ENCODE measurements at places on chromosomes 13 and 19.

- DNase-seq = no peak
Observed at GRCh38 chr13:33636243-33636642, 181.7 kb upstream of the RFC3 start.

DNA sequence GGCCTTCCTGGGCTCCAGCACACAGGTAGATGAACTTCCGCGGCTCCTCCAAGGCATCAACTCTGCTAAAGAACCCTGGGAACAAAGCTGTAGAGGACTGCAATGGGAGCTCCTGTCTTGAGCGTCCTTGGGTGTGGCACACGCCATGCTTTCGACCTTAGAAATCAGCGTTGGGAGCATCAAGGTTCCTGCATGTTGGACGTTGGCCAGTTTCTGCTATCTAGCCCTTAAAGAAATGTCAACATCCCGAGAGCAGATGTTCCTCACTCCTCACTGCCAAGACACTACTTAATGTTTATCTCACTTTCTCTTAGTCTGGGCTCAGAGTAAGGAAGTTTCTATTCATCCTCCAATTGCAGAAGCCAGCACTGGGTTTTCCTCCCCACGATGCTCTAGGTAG, 70.6 kb upstream of the MEDAG start:
- DNase-seq = peak; percentile 18

DNA sequence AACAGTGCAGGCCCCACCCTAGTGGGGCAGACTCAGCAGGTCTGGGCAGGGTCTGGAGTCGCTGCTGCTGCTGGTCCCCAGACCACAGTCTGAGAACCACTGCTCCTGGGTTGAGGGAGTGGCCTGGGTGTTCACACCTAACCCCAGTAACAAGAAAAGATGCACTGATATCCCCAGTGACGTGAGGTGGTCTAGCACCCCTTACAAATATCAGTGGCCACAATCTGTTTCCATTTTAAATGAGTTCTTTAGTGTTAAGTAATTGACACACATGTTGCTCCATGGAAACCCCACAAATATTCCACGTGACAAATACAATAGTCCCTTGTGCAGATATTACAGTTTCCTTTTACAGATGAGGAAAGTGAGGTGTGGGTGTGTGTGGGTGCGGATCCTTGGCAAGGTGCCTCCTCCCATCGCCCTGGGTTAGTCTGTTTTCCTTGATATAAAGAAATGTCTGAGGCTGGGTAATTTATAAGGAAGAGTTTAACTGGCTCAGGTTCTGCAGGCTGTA, 96.3 kb upstream of the GPR183 start:
- no peak for DNase-seq

DNA sequence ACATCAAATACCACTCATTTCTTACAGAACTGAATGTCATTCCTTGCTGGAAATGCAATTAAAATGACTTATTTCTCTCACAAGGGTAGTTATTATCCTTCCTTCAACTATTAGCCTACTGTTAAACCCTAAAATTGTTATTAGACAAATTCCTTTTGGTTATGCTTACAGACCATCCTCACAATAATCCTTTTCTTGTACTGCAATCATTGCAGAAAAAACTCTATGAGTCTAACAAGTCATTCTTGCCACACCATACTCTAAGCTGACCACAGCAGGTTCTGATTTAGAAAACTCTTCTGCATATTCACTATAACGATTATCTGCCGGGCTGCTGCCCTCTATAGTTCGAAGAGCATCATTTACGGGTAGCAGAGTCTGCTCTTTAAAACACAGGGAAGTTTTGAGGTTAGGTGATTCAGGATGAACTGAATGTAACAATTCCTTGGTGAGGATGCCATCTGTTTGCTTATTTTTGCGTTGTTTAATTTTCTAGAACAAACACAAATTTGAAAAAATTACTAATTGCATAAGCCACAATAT, 38.2 kb downstream of the MTMR6 start:
- peak; percentile 20 for DNase-seq

DNA sequence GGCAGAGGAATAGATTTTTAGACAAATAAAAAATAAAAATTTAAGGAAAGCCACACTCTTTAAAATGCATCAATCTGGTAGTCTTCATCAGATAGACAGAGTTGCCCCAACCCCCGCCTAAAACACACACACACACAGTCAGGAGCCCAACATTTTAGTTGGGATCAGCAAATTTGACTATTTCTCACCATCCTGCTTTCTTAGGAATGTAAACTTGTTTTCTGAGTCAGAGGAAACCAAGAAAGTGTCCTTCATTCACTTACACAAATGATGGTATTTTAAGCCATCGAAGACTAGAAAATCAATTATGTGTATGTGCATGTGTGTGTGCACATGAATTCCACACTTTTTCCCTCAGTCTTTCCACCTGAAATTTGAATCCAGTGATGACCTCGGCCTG, 1657.5 kb downstream of the SLITRK1 start:
- no peak for DNase-seq

DNA sequence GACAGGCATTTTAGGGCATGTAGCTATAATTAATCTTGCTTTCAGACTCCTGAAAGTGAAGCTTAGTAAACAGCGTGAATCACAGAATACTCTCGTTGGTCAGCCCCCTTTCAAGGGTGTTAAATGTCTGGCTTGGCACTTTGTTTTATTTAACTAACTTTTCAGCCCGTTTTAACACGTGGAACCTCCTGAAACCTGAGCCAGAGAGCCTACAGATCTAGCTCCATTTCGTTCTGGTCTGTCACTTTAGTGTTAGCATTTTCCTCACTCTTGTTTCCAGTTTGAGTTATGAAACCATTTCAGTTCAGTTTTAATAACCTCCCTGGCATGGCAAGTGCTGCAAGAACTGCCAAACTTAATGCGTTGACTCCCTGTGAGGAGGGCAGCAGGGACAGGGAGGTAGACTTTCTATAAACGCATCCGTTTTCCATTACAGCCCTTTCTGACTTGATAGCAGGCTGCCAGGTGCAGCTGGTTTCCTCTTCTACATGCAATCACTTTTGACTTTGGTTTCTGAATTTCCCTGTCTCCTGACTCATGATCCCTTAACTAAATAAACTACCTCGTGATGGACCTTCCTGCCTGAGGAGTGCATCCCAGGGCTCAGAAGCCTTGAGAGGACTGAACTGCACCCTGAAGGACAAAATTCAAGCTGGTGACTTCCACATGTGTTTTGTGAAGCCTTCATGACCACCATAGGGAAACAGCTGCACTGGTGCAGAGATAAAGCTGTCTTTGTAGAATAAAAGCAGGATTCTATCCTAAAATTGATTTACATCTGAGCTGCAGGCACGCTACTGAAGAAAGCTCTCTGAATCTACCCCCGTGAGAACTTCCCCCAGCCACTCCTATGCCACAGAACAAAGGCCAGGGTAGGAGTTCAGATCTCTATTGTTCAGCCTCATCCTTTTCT, 192.6 kb downstream of the DLEU7 start:
- DNase-seq = no peak

DNA sequence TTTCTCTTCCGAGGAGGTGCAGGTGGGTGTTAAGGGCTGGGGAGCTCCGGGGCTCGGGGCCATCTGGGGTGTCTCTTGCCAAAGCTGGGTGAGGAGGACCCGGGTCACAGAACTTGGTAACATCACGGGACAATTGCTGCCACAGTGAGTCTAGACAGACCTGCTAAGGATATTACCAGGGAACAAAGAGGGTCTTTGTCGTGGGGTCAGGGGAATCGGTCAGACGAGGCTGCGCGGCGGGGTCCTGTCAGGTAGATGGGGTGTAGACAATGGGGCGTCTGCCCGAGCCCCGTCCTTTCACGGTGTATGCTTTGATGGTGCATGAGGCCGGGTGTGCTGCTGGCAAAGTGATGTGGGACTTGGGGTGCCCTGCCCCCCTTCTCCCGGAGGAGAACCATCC, 7.8 kb downstream of the PGPEP1 start:
- no peak for DNase-seq

DNA sequence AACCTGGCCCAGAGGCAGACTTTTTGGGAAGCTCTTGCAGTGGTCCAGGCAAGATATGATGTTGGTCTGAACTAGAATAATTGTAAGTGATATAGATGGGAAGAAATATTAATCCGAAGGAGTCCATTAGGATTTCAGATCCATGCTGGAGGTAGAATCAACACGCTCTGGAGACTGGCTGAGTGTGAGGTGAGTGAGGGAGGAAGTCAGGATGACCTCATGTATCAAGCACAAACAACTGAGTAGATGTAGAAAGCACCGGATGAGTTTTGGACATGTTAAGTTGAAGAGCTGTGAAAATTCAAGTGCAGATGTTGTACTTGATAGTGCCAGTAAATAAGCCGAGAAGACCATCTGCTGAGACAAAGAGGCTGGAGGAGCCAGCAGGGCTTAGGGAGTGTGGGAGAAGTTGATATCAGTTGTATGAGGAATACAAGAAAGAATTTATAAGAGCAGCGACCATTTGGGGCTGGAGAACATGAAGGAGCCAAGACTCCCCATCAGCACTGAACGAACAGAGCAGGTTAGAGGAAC, 5.3 kb upstream of the CNMD start:
- no peak for DNase-seq

DNA sequence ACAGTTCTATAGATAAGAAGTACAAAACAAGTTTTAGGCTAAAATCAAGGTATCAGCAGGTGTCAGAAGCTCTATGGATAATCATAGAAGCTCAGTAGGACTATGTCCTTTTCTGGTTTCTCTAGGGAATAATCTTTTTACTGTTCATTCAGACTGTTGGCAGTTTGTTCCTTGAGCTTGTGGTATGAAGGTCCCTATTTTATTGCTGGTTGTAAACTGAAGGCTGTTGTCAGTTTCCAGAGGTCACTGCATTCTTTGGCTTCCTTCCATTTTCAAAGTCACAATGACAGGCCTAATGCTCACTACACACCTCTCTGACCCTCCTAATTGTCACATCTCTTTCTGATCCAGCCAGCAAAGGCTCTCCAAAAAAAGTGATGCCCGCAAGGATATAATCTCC, 337.9 kb upstream of the EDNRB start:
- no peak for DNase-seq

DNA sequence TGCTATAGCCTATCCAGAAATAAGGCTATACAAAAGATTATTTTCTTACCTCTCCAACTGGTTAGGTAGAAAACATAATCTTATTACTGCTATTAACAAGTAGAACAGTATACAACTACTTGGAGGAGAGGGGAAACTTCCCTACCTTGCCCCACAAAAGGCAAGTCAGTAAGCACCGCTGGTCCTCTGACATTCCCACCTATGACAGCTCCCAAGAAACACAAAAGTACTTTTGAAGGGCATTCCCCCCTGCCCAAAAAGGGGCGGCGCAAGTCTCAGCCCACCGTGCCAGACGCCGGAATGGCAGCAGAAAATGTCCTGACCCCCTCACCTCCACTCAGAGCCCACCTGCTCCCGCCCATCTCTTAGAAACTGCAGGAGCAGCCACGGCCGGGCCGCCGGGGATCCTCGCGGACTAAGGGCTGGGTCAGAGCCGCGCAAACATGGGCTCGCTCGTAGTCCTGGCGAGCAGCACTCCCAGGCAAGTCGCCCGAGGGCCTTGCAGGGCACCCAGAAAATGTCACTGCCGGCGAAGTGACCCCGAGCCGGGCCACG, 437 bp downstream of the SUCLA2 start:
- no peak for DNase-seq

DNA sequence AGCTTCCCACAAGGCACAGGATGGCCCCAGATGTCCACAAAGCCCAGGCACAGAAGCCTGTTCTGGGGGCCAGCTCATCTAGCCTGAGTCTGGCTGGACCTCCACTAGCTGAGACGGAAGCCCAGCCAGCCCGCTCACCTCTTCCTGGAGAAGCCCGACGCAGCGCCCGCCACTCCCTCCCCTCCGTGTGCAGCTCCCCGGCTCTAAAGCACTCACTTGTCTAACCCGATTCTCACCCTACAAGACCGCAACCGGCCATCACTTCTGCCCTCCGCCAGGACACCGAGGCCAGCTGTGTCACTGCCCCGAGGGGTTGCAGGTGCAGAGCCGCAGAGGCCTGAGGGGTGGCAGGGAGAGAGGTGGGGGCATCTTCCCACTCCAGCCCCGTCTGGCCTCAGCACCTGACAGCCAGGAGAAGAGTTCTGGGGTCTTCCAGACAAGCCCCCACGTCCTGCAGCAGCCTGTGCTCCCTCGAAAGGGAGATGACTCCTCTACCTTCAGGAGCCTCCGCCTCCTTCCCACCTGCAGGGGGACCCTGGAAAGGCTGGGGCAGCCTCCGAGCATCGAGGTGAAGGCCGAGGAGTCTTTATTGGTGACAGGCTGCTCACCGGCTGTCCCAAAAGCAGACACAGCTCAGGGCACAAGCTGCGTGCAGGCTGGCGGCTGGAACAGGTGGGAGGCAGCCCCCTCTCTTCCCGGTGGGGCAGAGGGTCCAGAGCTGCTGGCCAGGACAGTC, 5.9 kb upstream of the DIRAS1 start:
- DNase-seq = no peak

- peak; percentile 85 for DNase-seq
Observed at GRCh38 chr13:24032252-24032651, 128.3 kb upstream of the SPATA13 start.

GRCh38 chr13:63367522-63368198, 1952.0 kb upstream of the PCDH20 start:
- DNase-seq = no peak

GRCh38 chr19:16070366-16070990, 5.8 kb upstream of the TPM4 start:
- no peak for DNase-seq

- DNase-seq = peak; percentile 18
Observed at GRCh38 chr19:3073159-3073563, 10.9 kb upstream of the TLE5 start.

GRCh38 chr13:110008816-110009215, 222.4 kb upstream of the IRS2 start:
- DNase-seq = no peak

- no peak for DNase-seq
Observed at GRCh38 chr13:109427148-109427547, 359.2 kb downstream of the IRS2 start.

- DNase-seq = no peak
Observed at GRCh38 chr19:40780582-40780981, 2.5 kb downstream of the RAB4B start.

DNA sequence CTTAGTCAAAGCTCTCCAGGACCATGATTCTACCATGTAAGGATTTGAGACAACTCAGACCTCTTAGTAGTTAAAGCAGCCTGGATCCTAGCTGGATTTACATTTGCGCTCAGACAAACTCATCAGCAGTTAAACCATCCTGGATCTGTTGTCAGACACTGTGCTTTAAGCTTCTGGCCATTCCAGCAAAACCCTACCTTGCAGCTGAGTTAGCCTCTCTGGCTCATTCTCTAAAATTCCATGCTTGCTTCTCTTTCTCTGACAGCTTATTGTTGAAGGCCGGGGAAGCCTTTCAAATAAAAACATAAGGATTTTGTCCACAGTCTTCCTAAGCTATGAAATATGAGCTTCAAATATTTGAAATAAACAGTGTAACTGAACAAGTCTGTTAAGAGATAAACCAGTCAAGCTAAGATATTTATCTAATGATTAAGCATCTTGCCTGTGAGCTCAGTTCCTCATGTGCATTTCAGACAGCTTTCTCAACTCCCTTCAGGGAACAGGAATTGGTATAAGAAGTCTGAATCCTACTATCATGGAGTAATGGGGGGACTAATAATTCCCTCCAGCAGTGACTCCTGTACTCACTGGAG, 89.3 kb downstream of the SLAIN1 start:
- DNase-seq = no peak

GRCh38 chr19:46859637-46860124, 1.1 kb upstream of the ARHGAP35 start:
- peak; percentile 76 for DNase-seq

All from fibroblast of skin of left quadriceps (primary cell).